ENCODE measurements at places on chromosomes 13 and 19.

DNA sequence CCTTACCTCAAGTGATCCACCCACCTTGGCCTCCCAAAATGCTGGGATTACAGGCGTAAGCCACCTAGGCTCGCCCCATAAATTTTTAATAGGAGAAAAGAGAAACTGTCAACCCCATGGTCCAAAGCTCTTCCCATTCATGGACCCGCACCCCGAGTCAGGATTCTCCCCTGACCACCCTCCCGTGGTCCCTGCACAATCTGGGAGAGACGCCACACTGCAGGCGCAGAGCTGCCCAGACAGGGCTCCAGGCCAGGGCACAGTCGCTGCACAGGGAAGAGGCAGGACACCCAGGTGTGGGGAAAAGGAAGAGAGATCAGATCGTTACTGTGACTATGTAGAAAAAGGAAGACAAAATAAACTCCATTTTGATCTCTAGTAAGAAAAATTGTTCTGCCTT is 54.5 kb downstream of the ZNF93 start:
- no peak for DNase-seq

DNA sequence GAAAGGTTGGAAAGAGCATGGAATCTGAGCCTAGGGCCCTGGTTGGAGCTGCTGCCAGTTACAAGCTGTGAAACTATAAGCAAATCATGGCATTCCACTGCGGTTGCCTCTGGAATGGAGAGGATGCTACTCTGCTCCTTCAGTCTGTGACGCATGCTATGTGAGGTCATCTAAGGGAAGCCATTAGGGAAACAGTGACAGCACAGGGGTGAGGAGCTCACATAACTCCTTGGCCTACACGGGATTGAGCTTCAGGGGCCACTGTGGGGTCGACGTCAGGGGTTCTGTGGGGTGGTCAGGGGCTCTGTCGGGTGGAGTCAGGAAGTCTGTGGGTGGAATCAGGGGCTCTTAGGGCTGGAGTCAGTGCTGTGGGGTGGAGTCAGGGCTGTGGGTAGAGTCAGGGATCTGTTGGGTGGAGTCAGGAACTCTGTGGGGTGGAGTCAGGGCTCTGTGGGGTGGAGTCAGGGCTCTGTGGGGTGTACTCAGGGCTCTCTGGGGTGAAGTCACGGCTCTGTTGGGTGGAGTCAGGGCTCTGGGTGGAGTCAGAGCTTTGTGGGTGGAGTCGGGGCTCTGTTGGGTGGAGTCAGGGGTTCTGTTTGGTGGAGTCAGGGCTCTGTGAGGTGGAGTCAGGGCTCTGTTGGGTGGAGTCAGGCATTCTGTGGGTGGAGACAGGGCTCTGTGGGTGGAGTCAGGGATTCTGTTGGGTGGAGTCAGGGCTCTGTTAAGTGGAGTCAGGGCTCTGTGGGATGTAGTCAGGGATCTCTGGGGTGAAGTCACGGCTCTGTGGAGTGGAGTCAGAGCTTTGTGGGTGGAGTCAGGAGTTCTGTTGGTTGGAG is 35.8 kb upstream of the MEDAG start:
- no peak for DNase-seq

GRCh38 chr13:44792096-44792495 is 197.2 kb downstream of the NUFIP1 start:
- no peak for DNase-seq

GRCh38 chr19:46620716-46621115 is 4.2 kb downstream of the PTGIR start:
- no peak for DNase-seq

DNA sequence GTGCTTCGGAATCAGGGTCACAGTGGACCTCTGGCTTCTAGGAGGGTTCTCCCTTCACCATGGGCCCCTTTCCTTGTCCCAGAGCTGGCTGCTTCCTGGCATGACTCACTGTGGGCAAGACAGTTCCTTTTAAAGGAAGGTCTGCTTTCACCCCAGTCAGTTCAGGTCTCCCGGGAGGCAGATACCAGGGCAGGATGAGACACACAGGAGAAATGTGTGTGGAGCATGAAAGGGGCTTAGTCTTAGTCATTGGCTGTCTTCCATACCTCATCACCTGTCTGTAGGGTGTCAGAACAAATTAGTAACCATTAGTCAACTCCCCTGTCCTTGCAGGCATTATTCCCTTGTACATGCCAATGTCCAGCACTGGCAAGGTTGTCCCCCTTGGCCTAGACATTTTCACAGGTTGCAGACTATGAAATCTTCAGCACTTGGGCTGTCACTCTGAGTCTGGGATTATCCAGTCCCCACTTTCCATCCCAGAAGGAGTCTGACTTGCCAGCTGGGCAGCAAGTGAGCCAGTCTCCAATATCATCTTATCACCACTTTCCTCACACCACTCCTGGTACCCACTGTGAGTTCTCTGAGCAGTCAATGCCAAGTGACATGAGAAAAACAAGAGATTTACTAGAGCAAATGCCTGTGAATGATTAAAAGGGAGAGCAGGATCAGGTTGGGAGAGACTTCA is 76.8 kb upstream of the MEDAG start:
- no peak for DNase-seq

- DNase-seq, result no peak
Observed at GRCh38 chr19:1066748-1067340, at the start of gene ARHGAP45. Gene ARHGAP45, plus strand, starts transcription at chr19:1067167. Its CDS starts 239 bp downstream, at chr19:1067406.

GRCh38 chr19:11027381-11027780 is 61.9 kb upstream of the LDLR start:
- no peak for DNase-seq

DNA sequence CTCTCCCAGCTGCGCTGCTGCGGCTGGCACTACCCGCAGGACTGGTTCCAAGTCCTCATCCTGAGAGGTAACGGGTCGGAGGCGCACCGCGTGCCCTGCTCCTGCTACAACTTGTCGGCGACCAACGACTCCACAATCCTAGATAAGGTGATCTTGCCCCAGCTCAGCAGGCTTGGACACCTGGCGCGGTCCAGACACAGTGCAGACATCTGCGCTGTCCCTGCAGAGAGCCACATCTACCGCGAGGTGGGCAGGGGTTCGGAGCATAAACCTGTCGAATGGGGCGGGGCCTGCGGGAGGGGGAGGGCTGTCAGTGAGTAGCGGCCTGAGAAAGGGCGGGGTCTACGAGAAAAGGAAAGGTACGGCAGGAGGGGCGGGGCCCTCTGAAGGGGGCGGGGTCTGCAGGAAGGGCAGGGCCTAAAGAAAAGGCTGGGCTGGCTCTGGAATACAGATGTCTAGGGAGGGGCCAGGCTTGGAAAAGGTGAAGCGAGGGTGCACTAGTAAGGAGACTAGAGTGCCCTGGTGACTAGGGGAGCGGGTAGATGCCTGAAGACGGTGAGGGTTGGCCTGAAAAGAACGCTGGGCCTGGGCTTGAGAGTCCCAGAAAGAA is 3.6 kb downstream of the CD37 start:
- no peak for DNase-seq

- peak; percentile 56 for DNase-seq
Observed at GRCh38 chr19:18999016-18999758, 34.1 kb downstream of the SUGP2 start.

DNA sequence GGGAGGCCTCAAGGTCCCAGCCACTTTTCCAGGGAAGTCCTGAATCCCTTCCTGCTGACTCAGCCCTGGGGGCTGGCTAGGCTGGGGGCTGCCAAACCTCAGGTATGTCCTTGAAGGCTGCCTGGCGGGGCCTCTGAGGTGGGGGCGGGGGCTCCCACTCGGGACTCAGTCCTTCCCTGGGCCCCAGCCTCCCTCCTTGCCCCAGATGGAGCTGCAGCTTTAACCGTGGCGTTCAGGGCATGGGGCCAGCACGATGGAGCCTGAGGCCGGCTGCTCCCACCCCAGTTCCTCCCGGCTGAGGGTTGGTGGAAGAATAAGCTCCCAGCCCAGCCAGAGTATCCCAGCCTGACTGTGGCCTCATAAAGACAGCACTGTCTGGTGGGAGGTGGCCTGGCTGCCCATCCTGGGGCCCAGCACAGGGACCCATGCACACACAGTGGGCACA is 12.4 kb downstream of the CILP2 start:
- no peak for DNase-seq
